Thoracic aorta endothelial cell (primary cell): ENCODE measurements at places on chromosomes 4 and X. TPM values are rescaled to one million over a fixed set of nuclear protein-coding genes. Genes with fewer than 3 reads are reported as not detected.

RAB41 gene
- not detected in 2 replicates for total RNA-seq

FOXO4 gene
- 2.9 and 3.8 TPM in 2 replicates for total RNA-seq

CSN1S1 gene
- not detected in 2 replicates for total RNA-seq

BEND2 gene
- not detected in 2 replicates for total RNA-seq

CRMP1 gene
- total RNA-seq, result 0.53 TPM in 1 of 2 replicates, not detected in the other
